ENCODE measurements at places on chromosomes 3 and 15.

DNA sequence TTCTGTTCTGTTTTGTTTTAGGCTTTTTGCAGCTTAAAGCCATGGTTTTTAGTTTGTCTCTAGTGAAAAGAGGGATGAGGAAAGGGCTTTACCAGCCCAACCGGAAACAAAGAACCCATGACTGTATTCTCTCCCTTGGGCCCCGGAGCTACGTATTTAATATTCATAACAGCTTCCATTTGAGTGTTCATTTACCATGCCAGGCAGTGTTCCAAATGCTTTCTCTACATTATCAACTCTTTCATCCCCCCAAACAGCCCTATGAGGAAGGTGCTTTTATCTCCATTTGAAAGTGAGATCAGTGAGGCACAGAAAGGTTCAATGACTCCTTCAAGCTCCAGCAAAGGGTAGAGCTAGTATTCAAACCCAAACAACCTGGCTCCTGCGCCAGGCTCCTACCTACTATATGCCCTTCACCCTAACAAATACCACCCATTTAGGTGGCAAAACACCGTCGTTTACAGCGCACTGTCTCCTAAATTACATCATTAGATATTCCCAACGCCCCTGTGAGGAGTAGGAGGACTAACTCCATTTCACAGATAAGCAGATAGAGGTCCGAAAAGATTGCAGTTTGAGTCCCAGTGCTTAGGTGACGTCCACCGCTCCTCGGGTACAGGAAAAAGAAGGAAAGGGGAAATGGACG lies 27.9 kb downstream of the GTPBP8 start:
- peak; percentile 22 for DNase-seq

DNA sequence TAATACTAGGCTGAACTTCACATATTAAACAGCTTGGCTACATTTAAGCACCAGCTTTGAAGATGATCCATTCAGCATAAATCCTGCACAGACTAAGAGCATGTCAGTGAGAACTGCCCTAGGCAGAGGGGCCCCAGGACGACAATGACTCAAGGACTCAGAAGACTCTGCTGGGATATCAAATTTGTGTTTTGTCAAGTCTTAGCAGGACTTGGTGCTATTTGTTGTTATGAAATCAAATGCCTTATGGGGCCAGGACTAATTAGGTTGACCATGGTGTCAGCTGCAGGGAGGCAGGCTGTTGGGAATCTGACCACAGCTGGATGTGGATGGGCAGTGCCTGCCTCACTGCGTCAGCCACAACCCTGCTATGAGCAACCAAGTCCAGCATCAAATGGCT lies 91.8 kb downstream of the RYR3 start:
- DNase-seq: no peak

DNA sequence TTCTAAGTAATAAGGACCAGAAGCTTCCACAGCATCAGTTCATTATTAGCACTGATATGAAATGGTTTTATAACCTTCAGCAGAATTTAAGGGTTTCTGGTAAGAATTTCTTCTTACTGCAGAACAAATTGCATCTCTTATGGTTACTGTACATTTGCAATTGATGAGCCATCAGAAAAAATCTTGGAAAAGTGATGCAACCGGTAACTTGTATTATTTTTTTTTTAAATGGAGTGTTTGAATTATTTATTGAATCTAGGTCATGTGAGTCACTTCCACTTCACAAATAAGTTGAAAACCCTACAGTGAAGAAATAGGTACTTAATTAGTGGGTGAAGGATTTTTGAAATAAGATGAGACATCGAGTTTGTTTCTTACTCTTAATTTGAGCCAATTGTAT lies 786.0 kb downstream of the TUSC7 start:
- no peak for DNase-seq

- no peak for DNase-seq
Observed at GRCh38 chr3:178736300-178736699, 200.1 kb downstream of the KCNMB2 start.

DNA sequence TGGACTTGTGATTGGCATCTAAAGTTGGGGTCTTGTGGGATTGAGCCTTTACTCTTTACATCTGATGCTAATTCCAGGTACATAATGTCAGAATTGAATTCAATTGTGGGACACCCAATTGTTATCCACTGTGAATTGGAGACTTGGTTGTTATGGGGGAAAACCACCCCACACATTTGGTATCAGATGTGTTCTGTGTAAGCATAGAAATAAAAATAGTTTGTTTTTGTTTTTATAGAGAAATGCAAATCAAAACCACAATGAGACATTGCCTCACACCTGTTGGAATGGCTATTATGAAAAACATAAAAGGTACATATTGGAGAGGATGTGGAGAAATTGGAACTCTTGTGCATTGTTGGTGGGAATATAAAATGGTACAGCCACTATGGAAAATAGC lies 58.5 kb downstream of the CPA3 start:
- no peak for DNase-seq

DNA sequence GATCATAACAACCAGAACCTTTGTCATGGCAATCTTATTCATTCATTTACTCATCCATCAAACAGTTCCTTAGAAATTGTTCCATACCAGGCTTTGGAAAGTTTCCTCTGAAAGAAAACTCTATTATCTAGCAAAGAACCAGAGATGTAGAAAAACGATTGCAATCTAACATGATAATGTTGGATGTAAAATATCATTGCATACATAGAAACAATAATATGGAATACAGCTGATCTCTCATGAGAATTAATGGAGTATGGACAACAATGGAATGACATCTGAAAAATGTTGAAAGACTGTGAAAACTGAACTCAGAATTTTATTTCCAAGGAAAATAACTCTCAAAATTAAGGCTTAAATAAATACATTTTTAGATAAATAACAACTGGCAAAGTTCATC lies 665.4 kb downstream of the NLGN1 start:
- no peak for DNase-seq
